ENCODE measurements at places on chromosomes 5 and 9.
A peak's percentile ranks its signal among the peaks of the same experiment; 100 is the strongest.

DNA sequence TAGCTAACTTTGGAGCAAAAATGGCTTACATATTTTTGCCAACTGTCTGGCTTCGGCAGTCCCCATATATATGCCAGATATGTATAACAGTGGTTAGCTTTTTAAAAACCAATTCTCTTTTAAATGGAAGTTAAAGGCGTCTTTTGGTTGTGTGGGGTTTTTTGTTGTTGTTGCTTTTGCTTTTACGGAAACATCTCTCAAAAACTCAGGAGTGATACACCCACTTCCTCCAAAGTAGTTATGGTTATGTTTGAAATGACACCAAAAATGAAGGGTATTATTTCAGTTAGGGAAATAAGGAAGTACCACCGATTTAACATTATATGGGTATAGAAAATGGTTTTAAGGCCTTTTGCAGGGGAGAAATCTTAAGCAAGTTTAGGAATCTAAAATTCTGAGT, 2.3 kb downstream of the CNOT8 start:
- DNase-seq = no peak

- DNase-seq = no peak
Measured at GRCh38 chr9:113963017-113963620, 87.0 kb downstream of the ZNF618 start.

- DNase-seq = peak; percentile 30
Measured at GRCh38 chr9:89597711-89598362, 7.0 kb upstream of the GADD45G start.

- DNase-seq = no peak
Measured at GRCh38 chr9:117696154-117696553, 8.0 kb upstream of the TLR4 start.

- DNase-seq = no peak
Measured at GRCh38 chr9:130883479-130883878, 13.1 kb downstream of the QRFP start.

DNA sequence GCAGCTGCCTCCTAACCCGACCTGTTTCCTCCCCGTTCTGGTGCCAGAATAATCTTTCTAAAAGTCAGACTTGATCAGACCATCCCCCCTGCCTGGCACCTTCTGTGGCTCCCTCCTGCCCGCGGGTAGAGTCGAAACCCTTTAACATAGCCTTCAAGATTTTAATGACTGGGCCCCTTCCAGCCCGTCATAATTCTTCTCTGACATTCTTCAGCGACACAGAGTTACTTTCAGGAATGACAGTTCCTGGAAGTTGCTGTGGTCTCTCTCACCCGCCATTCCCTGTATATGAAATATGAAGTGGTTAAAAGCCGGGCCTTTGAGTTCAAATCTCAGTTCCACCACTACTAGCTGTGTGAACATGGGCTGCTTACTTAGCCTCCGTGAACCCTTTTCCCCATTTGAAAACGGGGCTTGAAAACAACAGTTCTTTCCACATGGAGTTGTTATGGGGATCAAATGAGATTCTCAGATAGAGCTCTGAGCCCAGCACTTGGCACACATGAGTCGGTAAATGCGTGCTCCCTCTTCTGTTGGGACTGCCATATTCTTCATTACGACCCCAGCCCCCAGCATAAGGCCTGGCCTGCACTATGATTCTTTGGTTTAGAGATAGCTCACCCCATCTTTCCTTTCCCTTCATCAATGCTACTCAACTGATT, 737 bp downstream of the NANS start:
- no peak for DNase-seq

- DNase-seq = no peak
Measured at GRCh38 chr5:53607886-53608285, 47.4 kb downstream of the NDUFS4 start.

GRCh38 chr5:122163121-122164069, 34.0 kb downstream of the ZNF474 start:
- no peak for DNase-seq

GRCh38 chr5:16539169-16539666, 73.6 kb upstream of the ZNF622 start:
- no peak for DNase-seq

DNA sequence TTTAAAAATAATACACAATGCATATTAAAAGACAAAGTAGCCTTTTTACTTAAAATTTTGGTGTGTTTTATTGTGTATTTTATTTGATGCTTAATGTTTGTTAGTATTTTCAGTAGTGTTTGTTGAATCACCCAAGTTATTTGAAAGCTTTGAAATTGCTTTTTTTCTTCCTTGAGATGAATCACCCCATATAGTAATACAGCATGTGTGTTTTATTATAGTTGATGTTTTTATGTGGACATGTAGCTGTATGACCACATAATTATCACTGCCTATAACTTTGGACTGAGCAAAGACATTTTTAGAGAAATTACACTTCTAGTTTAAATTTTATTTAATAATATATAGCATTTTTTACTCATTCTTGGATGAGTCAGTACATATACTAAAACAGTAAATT, 18.0 kb downstream of the FAM174A start:
- no peak for DNase-seq

DNA sequence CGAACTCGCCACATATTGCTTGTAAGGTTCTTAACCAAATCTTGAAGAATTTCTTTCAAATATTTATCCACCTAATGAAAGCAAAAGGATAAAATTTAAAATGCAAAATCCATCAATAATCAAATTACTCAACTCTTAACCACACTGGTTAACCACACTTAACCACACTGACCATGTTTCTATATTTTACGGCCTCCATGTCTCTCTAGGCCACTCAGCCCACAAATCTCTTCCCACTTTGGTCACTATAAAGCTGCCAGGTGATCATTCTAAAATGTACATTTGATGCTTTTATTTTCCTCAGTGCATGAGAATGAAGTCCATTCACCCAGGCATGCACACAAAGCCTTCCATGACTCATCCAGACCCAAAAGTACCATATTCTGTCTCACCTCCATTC, 56.4 kb upstream of the OR2K2 start:
- DNase-seq = no peak

DNA sequence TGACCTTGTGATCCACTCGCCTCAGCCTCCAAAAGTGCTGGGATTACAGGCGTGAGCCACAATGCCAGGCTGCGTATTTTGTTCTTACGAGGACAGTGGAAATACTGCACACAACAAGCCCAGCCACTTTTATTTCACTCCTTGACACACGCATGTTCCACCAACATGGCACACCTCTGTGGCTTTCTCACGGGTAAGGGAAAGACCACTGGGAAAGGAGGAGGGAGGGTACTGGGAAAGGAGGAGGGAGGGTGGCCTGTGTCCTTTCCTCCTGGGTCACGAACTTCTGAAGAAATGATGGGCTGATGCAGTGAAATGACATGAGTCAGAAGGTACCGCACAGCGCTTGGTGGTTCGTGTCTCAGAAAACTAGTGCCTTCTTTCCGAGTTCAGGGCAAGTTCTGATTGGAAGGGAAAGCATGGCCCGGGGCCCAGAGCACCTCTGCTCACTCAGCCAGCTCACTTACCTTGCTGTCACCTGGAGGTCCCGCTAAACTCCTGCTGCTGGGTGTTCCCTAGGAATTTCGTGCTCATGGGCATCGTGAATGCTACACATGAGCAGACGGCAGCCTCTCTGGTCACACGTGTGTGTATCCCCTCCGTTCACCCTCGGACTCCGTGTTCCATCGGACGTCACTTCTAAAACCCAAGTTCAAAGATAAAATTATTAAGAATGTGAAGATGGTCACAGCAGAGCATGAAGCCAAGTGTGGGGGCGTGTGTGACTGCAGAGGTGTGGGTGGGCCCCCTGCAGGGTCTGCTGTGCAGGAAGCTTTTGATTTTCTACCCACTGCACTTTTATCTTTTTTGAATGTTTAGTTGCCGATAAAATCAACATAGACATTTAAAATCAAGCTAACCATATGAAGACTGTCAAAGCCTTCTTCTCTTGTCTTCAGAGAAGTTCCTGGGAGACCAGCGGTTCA, 42.9 kb downstream of the LAMC3 start:
- DNase-seq = no peak

GRCh38 chr9:14198047-14198840, 115.7 kb downstream of the NFIB start:
- no peak for DNase-seq

DNA sequence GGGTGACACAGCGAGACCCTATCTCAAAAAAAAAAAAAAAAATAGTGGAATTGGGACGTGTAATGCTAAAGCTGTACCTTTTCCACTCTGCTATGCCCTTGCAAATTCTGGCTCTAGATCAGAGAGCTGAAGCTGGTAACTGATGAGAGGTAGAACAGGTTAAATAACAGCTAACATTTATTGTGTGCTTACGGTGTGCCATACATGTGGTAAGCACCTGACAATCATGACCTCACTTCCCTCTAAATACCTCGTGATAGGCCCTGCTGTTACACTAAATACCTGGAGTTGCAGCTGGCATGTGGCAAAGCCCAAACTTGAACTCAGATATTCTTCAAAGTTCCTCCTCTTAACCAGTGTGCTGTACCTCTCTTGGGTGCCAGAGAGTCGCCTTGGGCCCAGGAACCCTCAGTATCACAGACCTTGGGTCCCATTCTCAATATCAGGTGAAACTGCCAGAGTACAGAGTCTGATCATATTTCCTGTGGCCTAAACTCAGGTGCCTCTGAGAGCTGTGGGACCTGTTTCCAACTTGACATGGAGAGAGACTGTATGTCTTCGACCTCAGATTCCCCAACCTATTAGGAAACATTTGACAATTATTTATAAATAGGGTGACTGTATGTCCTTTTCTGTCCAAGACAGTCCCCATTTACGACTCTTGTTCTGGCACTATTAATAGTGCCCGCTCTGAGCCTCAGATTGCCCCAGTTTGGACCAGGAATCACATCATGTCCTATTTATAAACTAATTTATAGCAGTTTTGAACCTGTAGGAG, 4.8 kb downstream of the ARL10 start:
- no peak for DNase-seq

- no peak for DNase-seq
Measured at GRCh38 chr9:70525519-70525918, 111.1 kb upstream of the KLF9 start.

DNA sequence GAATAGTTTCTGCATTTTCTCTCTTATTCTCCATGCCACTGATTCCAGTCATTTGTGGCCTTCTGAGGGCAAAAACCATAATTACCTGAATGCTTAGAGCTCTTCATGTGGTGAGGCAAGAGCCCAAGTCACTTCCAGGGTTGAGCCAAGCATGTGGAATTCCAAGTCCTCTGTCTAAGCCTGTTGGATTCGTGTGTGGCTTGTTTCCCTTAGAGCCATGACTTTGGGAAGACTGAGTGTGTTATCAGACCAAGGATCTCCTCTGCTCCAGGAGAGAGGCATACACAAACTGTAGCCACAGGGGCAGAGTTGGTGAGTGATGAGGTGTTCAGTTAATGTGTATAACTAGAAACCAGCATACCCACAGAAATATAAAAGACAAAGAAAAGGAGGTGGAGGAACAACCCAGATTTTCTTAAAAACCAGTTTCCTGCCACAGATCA, 27.1 kb downstream of the SLC22A5 start:
- DNase-seq = no peak

DNA sequence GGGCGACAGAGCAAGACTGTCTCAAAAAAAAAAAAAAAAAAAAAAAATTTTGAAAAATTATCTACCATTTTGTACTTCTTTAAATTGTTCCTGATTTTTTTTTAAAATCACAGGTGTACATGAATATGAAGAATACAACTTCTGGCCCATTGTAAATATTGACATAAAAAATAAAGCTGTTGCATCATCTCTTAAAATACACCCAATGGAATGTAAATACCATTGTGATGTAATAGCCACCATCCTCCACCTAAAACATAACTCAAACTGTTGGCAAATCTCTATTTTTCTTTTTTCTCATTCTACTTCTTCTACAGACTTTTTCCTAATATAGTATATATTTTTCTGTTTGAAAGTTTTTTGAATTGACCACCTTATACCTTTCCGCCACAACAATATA, 61.0 kb upstream of the TEX48 start:
- DNase-seq = no peak

GRCh38 chr9:131951905-131952304, 127.8 kb downstream of the MED27 start:
- DNase-seq = no peak

DNA sequence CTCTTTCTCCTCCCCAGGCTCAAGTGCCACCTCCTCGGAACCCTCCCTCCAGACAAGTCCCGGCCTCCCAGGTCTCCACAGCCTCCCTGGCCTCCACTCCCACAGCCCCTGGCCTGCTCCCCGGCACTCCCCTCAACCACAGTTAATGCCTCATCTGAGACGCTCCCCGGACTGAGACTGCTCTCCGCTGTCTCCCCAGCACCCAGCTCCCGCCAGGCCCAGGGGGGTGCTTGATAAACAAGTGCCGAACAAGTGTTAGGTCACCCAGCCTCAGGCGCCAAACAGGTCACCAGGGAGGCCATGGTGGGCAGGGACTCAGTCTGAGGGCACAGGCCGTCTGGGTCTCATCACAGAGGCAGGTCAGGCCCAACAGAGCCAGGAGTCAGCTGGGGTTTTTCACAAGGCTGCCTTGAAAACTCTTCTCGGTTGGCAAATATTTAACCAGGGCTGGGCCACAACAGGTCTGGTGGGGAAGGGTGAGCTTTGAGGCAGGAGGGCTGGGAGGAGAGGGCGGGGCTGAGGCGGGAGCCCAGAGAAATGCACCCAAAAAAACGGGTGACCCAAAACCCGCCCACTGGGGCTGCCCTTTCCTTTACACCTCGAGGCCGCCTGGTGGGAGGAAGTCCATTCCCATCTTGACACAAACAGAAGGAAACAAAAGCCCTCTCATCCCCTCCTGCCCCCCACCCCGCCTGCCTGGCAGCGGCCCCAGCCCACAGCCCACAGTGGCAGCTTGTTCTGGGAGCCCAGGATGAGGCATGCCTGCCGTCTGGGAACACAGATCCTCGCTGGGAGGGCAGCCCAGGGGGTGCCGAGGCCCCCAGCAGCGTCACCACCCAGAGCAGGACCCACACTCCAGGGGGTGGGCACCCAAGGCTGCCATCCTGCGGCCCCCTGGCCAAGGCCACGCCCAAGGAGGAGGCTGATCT, 66.6 kb upstream of the STXBP1 start:
- DNase-seq = no peak

DNA sequence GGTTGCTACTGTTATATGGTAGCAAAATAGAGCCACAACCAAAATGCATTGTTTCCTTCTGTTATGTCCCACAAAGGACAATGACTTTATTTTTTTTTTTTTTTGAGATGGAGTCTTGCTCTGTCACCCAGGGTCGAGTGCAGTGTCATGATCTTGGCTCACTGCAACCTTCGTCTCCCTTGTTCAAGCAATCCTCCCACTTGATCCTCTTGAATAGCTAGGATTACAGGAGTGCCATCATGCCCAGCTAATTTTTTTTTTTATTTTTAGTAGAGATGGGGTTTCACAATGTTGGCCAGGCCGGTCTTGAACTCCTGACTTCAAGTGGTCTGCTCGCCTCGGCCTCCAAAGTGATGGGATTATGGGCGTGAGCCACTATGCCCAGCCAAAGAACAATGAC, 527.7 kb upstream of the SGCD start:
- DNase-seq = no peak

DNA sequence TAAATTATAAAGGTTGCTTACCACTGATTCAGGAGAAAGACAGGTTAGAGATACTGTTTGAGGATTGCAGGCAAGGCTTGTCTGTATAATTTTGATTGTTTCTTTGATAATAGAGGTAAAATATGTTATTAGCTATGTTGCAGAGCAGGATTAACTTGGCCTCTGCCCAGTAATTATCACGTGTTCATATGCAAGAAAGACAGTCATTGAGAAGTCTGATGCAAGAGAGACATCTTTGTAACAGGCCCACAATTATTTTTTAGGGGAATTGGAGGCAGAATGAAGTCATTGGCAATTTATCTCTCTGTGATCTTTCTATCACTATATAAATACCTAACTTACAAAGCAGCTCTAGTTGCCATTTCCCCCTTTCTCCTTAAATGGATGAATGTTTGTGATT, 46.0 kb downstream of the SLC44A1 start:
- no peak for DNase-seq

- no peak for DNase-seq
Measured at GRCh38 chr5:111447822-111448221, 64.5 kb downstream of the STARD4 start.

Measured in activated CD4-positive, alpha-beta T cell treated with anti-CD3 and anti-CD28 coated beads for 1 hour (primary cell).